Activated naive CD8-positive, alpha-beta T cell treated with anti-CD3 and anti-CD28 coated beads, Interleukin-2, amount 50 U/mL, for 16 hours (primary cell): ENCODE measurements at places on chromosomes 2 and 18.

- no peak for DNase-seq
Observed at GRCh38 chr2:191486584-191487320, 191.2 kb upstream of the NABP1 start.

DNA sequence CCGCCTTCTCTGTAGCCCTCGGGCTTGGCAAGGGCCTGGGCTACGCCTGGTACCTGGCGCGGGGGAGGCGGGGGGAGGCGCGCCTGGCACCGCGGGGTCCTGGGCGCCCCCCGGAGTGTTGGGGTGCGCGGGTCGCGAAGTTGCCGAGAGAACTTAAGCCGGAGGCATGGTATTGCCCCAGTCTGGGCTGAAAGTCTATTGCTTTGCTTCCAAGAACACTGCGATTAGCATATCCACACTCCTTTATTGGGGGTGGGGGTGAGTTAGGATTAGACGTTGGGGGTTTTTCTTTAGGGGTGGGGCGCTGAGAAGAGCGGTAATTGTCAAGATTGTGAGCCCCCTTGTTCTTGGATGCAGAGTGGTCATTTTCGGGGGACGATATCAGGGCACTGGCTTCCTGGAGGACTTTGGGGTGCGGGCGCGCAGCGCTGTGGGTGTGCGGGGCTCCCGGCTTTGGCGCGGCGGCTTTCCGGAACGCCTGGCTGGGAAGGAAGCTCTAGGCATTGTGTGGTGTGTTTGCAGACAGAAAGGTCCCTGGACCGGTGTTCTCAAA is 798 bp downstream of the TANC1 start:
- DNase-seq = no peak

DNA sequence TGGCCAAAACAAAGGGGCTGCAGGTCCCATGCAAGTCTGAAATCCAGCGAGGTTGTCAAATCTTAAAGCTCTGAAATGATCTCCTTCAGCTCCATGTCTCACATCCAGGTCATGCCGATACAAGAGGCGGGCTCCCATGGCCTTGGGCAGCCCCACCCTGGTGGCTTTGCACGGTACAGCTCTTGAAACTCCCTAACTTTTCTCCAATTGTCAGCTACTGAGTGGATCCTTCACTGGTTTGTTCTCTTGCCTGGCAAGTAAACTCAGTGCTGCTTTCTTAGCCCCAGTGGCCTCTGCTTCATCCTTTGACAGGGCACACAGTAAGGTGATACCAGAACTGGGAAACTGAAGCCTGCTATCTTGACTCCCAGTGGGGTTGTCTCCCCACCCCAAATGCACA is 26.3 kb downstream of the SERPINB13 start:
- DNase-seq = no peak

DNA sequence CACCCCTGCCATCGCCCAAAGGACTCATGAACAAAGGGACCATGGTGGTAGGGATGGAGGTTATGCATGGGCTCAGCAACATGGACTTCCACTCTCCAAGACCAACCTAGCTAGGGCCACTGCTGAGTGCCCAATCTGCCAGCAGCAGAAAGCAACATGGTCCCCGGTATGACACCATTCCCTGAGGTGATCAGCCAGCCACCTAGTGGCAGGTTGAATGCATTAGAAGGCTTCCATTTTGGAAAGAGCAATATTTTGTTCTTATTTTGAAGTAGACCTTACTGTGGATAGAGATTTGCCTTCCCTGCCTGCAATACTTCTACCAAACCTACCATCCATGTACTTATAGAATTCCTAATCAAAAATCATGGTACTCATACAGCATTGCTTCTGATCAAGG is 99.8 kb downstream of the METTL4 start:
- no peak for DNase-seq

DNA sequence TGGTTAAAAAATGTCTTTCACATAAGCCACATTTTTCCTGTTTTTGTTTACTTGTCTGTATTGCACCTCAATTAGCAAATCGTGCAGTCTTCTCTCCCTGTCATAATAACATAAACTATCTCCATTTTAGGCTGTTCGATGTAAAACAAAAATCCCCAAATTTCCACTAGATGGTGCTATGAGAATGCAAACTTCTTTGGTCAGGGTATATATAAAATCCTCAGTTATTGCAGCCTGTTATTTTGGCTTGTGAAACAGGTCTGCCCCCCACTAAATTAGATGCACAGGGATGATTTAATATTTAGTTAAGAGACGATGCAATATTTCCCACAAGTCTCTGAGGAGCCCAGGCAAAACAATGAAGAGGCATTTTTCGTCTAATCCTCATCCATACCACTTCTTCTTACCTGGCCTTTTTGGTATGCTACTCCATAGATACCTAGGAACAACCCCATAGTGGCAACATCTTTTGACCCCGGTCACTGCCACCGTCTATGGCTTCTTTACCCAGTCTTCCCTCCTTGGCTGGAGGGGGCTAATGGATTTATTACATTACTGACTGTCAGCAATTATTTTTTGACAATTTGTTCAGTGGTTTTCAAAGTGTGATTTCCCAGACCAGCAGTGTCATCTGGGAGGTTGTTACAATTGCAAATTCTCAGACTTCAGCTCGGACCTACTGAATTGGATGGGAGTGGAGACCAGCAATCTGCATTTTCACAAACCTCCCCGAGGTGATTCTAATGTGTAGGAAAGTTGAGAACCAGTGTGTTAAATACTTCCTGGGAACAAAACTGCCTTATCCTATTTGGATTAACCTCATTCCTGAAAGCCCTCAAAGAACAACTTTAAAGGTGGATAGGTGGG is 117.4 kb upstream of the CWC22 start:
- DNase-seq = no peak

DNA sequence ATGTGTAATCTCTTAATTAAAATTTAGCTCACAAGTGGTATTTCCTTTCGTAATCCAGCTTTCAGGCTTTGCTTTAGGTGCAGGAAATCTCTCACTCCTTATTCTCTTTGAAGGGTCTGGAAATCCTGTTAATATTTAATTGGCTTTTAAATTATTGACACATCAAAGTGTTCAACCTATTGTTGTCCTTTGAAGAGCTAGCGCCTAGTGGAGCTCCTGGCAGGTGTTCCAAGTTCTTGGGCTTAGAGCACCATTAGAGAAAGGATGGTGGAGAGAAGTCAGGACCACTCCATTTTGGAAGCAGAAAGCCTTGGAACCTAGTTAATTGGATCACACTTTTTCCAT is 92.4 kb downstream of the CABLES1 start:
- DNase-seq = no peak

- no peak for DNase-seq
Observed at GRCh38 chr18:50286391-50287027, 983 bp downstream of the CXXC1 start.

DNA sequence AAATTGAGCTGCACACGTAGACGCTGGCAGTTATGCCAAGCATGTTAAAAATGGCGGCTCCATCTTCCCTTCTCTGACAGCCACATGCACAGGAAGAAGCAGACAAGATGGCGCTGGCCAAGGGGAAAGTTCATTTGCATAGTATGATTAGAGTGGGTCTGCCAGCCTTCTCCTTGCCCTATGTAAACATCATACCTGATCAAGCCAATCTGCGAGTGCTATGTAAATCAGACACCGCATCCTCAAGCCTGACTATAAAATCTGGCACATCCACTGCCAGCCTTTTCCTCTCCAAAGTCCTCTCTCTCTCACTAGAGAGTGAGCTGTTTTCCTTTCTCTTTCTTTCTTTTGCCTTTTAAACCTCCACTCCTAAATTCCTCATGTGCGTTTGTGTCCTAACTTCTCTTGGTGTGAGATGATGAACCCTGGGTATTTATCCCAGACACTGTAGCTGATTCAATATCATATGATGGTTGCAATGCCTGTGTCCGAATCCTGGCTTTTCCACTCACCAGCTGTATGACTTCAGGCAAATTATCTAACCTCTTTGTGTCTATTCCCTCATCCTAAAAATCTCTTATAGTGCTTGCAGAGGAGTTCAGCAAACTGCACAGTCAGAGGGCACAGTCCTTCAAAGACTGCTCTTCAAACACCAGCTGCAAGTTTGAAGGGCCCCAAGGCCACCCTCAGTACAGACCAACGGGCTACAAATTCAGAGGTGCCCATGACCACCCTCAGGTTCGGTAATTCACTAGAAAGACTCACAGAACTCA is 39.3 kb upstream of the ITSN2 start:
- no peak for DNase-seq

GRCh38 chr2:179729966-179730365 is 131.4 kb downstream of the ZNF385B start:
- DNase-seq = no peak

DNA sequence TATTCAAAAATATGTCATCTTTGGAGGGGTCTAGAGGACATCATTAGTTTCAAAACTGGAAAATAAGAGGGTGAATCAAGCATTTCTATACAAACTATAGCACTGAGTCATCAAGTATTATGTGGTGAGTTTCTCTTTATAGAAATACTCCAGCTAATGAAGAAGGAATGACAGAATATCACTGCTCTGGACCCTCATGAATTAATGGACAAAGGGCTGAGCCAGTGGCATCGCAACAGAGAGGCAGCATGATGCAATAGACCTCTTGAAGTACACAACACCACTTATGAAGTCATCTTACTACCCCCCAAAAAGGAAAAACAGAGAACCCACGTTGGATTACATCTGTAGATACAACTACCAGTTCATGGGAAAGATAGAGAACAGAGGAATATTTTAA is 27.4 kb upstream of the EIF2AK3 start:
- no peak for DNase-seq

GRCh38 chr2:193240752-193241151 is 1046.0 kb upstream of the TMEFF2 start:
- no peak for DNase-seq

GRCh38 chr2:60116161-60116875 is 437.1 kb downstream of the BCL11A start:
- DNase-seq = no peak

GRCh38 chr2:163859951-163860350 is 124.1 kb upstream of the FIGN start:
- DNase-seq = no peak

GRCh38 chr2:189164746-189165145 is 14.8 kb downstream of the COL5A2 start:
- no peak for DNase-seq

DNA sequence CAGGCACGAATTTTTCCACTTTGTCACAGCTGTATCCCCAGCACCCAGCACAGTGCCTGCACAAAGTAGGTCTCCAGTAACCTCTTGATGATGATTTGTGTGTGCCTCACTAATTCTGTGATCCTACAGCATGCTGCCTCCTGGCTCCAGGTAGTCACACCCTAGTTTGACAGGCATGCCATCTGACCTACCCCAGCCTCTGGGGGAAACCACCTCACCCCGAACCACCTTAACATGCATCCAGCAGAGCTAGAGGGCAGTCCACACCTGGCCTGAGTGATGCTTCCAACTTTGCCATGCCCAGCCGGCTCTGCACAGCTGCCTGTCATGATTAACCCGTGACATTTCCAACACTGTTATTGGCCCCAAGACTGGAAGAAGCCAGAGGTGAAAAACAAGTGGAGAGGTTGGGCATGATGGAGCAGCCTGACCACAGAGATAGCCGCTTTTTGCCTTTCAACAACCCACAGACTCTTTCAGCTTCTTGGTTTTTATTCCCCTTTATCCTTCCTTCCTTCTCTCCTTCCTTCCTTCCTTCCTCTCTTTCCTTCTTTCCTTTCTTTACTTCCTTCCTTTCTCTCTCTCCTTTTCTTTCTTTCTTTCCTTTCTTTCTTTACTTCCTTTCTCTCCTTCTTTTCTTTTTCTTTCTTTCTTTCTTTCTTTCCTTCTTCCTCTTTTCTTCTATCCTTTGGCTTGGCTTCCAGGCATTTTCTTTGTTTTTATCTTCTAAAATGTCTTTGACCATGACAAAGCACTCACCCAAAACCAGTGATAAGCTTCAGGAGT is 294.4 kb upstream of the SIX2 start:
- no peak for DNase-seq

DNA sequence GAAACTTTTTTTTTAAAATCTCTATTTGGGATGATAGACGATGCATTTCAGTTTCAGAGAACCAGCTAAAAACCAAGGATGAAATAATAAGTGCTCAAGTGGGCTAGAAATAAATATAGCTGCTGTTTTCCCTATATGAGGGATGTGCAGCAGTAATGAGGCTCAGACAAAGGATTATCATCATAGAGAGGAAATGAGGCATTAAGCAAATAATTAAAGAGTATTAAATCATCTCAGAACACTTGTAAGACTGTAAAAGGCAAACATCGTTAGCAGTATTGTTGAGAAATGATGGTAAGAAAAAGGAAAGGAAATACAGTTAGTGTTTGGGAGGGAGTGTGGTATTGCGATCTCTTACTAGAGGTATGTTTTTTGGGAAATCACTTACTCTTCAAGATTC is 233.5 kb downstream of the TGIF1 start:
- no peak for DNase-seq
